Activated naive CD8-positive, alpha-beta T cell treated with anti-CD3 and anti-CD28 coated beads, Interleukin-2, amount 10 ng/mL, durations not matched to agents 7 days and 5 days (primary cell): ENCODE measurements at places on chromosomes 2 and 18. TPM values are rescaled to one million over a fixed set of nuclear protein-coding genes. Genes with fewer than 3 reads are reported as not detected.

DNA sequence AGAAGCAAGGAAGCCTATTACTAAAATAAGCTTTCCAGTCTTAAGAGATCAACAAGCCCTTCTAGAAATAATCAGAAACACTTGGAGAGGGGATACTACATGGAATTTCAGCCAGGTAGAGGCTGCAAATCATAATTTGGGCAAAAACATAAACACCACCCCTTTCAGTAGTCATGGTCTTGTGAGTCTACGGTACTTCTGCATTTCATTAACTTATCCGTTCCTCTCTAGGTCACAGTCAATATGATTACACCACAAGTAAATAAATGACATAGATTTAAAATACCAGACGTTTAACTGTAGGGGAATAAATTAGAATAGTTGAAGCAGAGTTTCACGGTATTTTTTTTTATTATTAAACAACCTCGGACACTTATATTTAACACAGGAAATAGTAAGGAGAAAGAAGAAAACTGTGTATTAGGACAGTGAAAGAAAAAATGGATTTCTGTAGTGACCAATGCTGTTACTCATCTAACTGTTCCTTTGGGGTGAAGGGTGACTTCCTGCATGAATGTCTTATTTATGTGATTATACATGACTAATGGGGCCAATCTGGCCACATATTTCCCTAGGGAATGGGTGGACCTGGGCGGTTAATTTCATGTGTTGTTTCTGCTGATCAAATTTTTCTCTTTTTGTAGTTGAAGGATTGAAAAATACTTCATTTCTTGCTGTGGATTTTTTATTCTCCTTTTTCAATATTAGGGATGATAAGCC lies 456.6 kb upstream of the UBE2E3 start:
- no peak overlapping the region for H3K27ac ChIP-seq
- H3K36me3 ChIP-seq, result no peaks in the 10 kb centered on the region
- H3K4me1 ChIP-seq, result no peaks in the 10 kb centered on the region
- H3K27me3 ChIP-seq, result no peaks in the 10 kb centered on the region
- no peak for DNase-seq

- DNase-seq, result no peak
- peaks cover 2% of the 10 kb centered on the region for H3K4me1 ChIP-seq
- H3K27me3 ChIP-seq, result peaks cover 14% of the 10 kb centered on the region
- no peak overlapping the region for H3K27ac ChIP-seq
- no peak overlapping the region for H3K4me3 ChIP-seq
Measured at GRCh38 chr18:57819671-57820460, 16.8 kb upstream of the ATP8B1 start.

GRCh38 chr2:24409700-24410556 lies 49.6 kb upstream of the ITSN2 start:
- H3K4me1 ChIP-seq, result no peaks in the 10 kb centered on the region
- H3K27ac ChIP-seq, result no peak overlapping the region
- no peak overlapping the region for H3K4me3 ChIP-seq
- DNase-seq, result no peak

GRCh38 chr18:50273203-50274043 lies 7.1 kb upstream of the CFAP53 start:
- no peak overlapping the region for H3K27ac ChIP-seq
- H3K4me1 ChIP-seq, result peaks cover 5% of the 10 kb centered on the region
- H3K4me3 ChIP-seq, result no peak overlapping the region
- H3K27me3 ChIP-seq, result no peaks in the 10 kb centered on the region
- no peak for DNase-seq

DNA sequence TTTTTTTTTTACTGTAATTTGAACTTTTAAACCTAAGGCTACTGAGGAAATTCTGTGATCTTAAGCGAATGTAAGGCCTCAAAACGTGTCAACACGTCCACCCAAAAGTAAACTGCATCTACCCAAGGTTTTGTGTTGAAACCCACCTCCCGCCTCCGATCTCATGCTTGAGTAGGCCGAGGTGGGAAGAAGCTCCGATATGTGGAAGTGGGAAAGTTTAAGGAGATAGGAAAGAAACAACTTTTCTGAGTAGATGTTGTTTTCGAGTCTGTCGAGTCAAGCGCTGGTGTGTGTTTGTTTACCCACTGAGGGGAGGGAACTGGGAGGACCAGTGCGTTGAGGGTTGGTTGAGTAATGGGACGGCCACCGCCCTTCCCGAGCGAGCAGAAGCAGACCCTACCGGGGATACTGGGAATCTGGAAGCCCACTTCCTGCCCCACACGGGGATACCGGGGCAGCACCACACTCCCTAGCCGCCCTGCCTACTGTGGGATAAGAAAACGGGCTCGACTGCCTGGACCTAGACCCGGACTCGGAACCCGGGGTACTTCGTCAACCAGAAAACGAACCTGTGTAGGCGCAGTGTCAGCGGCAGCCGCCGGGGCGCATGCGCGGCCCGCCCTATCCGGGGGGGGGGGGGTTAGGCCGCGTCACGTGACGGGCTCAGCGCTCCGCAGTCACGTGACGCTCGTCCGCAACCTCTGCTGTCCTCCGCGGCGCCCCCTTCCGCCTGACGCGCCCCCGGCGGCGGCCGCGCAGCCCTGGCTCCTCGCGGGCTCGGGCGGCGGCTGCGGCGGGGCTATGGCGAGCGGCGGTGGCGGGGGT lies at the start of gene RETREG2:
Gene RETREG2, plus strand, starts transcription at position 724 of the 825 bp plus-strand sequence. Its CDS starts 78 bp downstream, at position 802.
- DNase-seq, result peak; percentile 88
- peaks cover 60% of the 10 kb centered on the region for H3K4me1 ChIP-seq
- H3K27ac ChIP-seq, result peak within 1 kb of the TSS; percentile 93

GRCh38 chr18:56900195-56901094 lies 246.4 kb upstream of the BOD1L2 start:
- no peak overlapping the region for H3K27ac ChIP-seq
- no peaks in the 10 kb centered on the region for H3K27me3 ChIP-seq
- H3K4me1 ChIP-seq, result peaks cover 6% of the 10 kb centered on the region
- no peak for DNase-seq

- H3K4me3 ChIP-seq, result no peak overlapping the region
- peaks cover 10% of the 10 kb centered on the region for H3K4me1 ChIP-seq
- no peak for DNase-seq
- H3K36me3 ChIP-seq, result peaks cover 38% of the 10 kb centered on the region
Measured at GRCh38 chr2:157815421-157815820, 60.7 kb downstream of the ACVR1 start.

- peak overlapping the region; percentile 92 for H3K4me3 ChIP-seq
- peaks cover 37% of the 10 kb centered on the region for H3K4me1 ChIP-seq
- H3K27me3 ChIP-seq, result no peaks in the 10 kb centered on the region
Measured at GRCh38 chr2:86442642-86443005, 1.5 kb downstream of the KDM3A start.

DNA sequence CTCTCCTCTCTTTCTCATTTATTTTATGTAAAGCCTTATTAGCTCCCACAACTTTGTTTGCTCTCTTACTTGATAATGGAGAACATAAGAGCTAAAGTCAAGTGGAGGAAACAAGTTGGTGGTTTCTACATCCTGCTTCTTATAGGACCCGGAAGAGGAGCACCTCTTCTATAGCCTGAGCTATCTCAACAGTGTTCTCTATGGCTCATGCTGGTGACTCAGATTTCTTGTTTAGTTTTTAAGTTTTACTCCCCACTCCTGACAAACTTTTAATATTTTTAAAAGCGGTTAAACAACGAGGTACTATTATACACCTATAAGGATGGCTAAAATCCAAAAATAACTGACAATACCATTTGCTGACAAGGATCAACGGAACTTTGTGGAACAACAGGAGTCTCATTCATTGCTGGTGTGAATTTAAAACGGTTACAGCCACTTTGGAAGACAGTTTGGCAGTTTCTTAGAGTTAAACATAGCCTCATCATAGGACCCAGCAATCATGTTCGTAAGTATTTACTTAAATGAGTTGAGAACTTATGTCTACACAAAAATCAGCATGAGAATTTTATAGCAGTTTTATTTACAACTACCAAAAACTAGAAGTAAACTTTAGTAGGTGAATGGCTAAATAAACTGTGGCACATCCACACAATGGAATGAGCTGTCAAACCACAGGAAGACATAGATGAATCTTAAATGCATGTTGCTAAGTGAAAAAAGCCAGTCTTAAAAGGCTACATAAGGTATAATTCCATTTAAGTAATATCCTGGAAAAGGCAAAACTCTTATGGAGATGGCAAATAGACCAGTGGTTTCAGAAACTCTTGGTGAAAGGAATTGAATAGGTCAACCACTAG lies 12.7 kb upstream of the CDC42EP3 start:
- no peaks in the 10 kb centered on the region for H3K27me3 ChIP-seq
- H3K36me3 ChIP-seq, result peaks cover 23% of the 10 kb centered on the region
- peaks cover 23% of the 10 kb centered on the region for H3K4me1 ChIP-seq
- DNase-seq, result no peak

DNA sequence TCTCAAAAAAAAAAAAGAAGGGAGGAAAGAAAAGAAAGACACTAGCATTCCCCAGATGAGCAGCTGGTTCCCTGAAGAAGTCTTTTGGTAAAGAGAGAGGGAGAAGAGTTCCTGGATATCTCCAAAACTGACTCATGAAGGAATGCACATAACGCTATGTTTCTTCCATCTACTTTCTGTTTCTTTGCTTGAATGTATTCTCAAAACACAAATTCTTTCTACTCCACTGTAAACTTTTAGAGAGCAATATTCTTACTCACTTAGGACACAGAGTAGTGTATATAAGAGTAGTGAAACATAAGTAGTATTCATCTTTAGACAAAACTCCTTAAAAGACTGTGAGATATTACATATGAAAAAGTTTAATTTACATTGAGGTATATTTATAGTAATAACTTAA lies 64.2 kb downstream of the TRIP12 start:
- H3K36me3 ChIP-seq, result peaks cover 25% of the 10 kb centered on the region
- peaks cover 16% of the 10 kb centered on the region for H3K4me1 ChIP-seq
- DNase-seq, result no peak
- no peak overlapping the region for H3K4me3 ChIP-seq
- H3K27ac ChIP-seq, result peak overlapping the region; percentile 9

GRCh38 chr2:228102949-228103348 lies 78.5 kb downstream of the SPHKAP start:
- H3K27me3 ChIP-seq, result no peaks in the 10 kb centered on the region
- no peak overlapping the region for H3K27ac ChIP-seq
- H3K4me1 ChIP-seq, result no peaks in the 10 kb centered on the region
- no peak overlapping the region for H3K4me3 ChIP-seq

DNA sequence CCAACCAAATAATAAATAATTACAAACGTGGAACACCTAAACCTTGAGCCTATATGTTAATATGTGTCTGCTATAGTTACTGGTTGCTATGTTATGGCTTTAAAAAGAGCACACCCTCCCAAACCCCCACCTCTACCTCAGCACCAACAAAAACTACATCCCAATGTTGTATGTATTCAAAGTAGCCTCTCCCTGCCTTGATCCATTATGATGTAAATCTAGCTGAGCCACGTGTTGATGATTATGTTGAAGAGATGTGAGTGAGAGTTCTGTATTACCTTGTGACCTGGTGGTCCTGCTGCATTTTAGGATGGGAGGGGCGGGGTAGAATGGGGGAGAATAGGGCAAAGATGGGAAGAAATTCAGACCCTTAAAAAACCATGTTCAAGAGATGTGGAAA lies 4.8 kb downstream of the MFSD6 start:
- peaks cover 51% of the 10 kb centered on the region for H3K4me1 ChIP-seq
- H3K36me3 ChIP-seq, result peaks cover 12% of the 10 kb centered on the region
- H3K4me3 ChIP-seq, result peak overlapping the region; percentile 29
- peak overlapping the region; percentile 44 for H3K27ac ChIP-seq
- H3K27me3 ChIP-seq, result no peaks in the 10 kb centered on the region

- H3K27ac ChIP-seq, result no peak overlapping the region
- no peak overlapping the region for H3K4me3 ChIP-seq
- no peaks in the 10 kb centered on the region for H3K4me1 ChIP-seq
- H3K36me3 ChIP-seq, result no peaks in the 10 kb centered on the region
- H3K27me3 ChIP-seq, result peaks cover 4% of the 10 kb centered on the region
- DNase-seq, result no peak
Measured at GRCh38 chr2:155372969-155373368, 674.5 kb downstream of the KCNJ3 start.

DNA sequence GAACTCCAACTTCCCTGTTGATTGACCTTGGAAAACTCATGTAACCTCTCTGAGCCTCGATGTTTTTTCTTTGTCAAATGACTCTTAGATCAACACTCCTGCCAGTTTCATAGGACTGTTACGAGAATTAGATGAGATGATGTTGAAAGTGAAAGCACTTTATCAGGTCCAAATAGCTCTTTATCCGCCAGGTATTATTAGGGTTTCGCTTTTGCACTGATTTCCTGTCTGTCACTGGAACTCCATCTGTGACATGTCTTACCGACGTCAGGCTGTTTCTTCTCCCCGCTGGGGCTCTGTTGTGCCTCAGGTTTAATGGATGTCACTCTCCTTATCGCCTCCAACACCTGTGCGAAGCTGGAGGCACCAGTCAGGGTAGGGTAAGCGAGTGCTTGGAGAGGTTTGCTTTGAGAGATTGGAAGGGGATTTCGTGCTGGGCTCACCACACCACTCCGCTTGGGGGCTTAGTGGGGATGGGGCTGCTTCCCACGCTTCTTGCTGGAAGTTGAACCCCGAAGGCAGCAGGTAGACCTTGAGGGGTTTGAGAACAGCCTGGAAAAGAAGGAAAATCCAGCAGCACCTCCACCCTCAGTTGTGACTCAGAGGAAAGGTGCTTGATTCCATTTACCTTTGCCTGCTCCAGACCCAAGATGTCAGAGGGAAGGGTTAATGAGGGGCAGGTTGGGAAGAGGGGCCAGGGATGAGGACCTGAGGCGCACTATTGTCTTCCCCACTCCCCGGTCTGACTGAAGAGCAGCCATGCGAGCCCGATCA lies 4.3 kb downstream of the GAD1 start:
- peaks cover 44% of the 10 kb centered on the region for H3K4me1 ChIP-seq
- H3K4me3 ChIP-seq, result peak overlapping the region; percentile 77
- peaks cover 2% of the 10 kb centered on the region for H3K36me3 ChIP-seq
- peak; percentile 38 for DNase-seq

Gene CDK15
- not detected for total RNA-seq

Gene ELOA2
- not detected for total RNA-seq

Gene UGT1A3
- total RNA-seq, result not detected

Gene XDH
- total RNA-seq, result not detected

Gene SATB2
- 0.11 TPM for total RNA-seq

Gene PLEK
- 28.8 TPM for total RNA-seq

Gene SCG2
- total RNA-seq, result not detected

Gene VIT
- total RNA-seq, result not detected

Gene DCDC2C
- total RNA-seq, result not detected

Gene GPAT2
- total RNA-seq, result 15.0 TPM
